Uterus (tissue), 4 donors: ENCODE measurements at places on chromosomes 1 and 21. TPM values are rescaled to one million over a fixed set of nuclear protein-coding genes. Genes with fewer than 3 reads are reported as not detected.

EPHX1 gene
- 56.9 TPM for total RNA-seq

ARV1 gene
- 12.8 TPM for total RNA-seq

DNA sequence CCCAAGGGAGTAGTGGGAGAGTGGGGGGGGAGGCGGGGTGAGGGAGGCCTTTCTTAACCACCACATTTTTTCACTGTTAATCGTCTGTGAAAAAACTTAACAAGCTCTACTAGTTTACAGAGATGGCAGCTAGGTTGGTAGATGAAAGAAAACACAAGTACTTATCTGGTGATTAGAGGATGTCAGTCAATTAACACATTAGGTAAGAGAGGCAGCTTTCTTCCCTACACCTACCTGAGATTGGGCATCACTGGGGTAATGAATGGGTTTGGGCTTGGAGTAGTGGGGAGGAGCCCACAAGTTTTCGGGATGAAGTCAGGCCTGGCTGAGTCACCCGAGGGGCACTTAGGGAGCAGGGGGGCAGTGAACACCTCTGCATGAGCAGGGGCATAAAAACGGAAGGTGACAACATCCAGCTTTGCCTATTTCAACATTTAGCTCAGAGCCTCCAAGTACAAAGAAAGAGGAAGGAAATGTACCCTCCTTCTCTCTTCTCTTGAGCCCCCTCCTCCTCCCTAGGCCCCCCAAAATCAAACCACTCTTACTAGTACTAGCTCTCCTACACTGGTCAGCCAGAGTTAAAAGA, 2.5 kb downstream of the LBR start:
- DNase-seq, result peak; percentile 66
- no peaks in the 10 kb centered on the region for H3K27me3 ChIP-seq
- H3K27ac ChIP-seq, result peak overlapping the region; percentile 97

TNN gene
- total RNA-seq, result not detected

GRCh38 chr1:203638950-203639349, 12.3 kb downstream of the ATP2B4 start:
- H3K4me3 ChIP-seq, result no peak overlapping the region
- H3K27ac ChIP-seq, result peak overlapping the region; percentile 80
- peaks cover 28% of the 10 kb centered on the region for H3K4me1 ChIP-seq
